ENCODE measurements at places on chromosomes 1 and 21.

- no peak for DNase-seq
Observed at GRCh38 chr1:229563701-229564100, 5.2 kb upstream of the ABCB10 start.

- DNase-seq: no peak
Observed at GRCh38 chr1:31799196-31799894, 16.5 kb downstream of the SPOCD1 start.

GRCh38 chr1:198848206-198848605, 209.4 kb downstream of the PTPRC start:
- no peak for DNase-seq

DNA sequence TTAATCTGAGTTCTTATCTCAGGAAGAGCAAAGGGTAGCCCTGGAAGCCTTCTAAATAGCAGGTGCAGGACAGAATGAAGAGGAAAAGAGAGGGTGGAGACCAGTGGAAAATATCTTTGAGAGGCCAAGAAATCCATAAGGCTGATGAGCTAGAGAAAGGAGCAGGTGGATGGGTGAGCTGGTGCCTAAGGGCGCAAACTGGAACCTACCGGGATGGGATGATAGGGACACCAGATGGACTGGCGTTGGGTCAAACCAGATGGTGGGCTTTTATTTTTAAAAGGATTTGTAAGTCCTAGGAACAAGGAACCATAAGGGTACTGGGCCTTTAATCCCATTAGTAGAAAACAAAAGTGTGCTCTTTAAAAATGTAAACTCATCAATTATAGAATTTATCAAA, 59.7 kb downstream of the RGL1 start:
- no peak for DNase-seq

GRCh38 chr1:193326296-193326695, 139.9 kb upstream of the B3GALT2 start:
- DNase-seq: no peak

DNA sequence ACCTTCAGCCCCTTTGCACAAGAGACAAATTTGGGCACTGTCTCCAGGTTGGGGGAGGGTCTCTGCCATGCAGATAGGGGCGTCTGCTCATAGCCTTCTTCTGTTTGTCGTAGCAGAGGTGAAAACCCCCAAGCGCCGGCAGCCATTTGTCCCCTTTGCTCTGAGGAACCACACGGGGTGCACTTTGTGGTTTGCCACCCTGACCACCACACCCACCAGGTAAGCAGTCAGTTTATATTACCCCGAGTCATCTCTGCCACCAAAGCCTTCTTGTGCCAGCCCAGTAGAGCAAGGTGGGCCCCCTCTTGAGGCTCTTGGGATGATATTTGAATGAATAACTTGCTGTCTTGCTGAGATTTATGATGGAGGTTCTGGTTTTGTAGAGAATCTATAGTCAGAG, 111.8 kb downstream of the VPS13D start:
- no peak for DNase-seq

GRCh38 chr1:8431784-8432183, 113.9 kb downstream of the SLC45A1 start:
- DNase-seq: no peak

- no peak for DNase-seq
Observed at GRCh38 chr1:28157894-28158293, 18.6 kb downstream of the PTAFR start.

DNA sequence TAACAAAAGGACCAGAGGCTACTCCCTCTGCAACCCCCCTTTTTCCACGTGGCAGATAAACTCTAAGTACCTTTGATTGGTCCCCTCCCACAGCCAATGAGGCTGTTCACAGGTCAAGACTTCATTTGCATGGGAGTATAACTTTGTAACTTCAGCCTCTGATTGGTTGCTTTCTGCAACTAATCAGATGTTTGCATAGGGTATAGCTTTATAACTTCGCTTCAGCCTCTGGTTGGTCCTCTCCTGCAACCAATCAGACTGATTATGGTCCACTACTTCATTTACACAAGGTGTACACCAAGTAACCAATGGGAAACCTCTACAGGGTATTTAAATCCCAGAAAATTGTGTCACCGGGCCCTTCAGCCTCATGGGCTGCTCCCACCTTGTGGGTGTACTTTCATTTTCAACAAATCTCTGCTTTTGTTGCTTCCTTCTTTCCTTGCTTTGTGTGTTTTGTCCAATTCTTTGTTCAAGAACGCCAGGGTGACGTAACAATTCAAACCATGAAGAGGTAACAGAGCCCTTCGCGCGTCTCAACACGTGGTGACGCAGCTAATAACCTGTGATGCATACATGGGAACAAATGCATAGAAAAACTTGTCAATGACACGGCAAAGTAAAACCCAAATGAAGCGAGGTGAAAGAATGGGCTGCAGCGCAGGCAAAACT, 47.2 kb downstream of the VPS26C start:
- DNase-seq: no peak

GRCh38 chr1:226255380-226255779, 31.9 kb downstream of the MIXL1 start:
- no peak for DNase-seq

GRCh38 chr1:7672864-7673263, 98.2 kb upstream of the VAMP3 start:
- DNase-seq: no peak

- no peak for DNase-seq
Observed at GRCh38 chr1:45337630-45338325, 2.2 kb upstream of the TOE1 start.

DNA sequence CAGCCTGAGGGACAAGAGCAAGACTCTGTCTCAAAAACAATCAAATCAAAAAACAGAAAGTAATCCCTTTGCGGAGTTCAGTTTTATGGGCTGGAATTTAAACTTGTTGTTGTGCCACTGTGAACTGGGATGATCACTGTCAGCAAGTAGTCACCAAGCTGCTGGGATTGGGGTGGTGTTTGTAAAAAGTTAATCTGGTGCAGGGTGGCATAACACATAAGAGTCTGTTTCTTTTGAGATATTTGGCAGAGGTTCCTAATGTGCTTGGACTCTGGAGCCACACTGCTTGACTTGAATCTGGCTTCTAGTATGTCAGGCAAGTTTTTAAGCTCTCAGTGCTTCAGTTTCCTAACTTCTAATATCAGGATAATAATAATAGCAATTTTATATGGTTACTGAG, 6.6 kb downstream of the CLIC4 start:
- DNase-seq: no peak
